ENCODE measurements at places on chromosomes 6 and 20.

DNA sequence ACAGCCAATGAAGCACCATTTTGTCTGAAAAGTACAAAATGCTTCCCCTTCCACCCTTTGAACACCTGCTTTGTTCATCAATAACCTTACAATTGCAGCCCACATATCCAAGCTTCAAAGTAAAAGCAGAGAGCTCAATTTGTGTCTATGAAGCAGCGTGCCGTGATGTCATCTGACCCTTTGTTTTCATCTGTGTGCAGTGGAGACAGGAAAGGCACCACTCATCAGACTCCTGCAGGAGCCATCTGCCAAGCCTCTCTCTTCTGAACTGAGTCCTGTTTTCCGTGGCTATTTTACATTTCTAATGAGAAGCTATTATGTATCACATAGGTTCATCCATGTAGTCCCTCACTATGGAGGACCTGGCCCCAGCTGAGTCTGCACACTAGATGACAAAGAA lies 7.5 kb upstream of the LY86 start:
- H3K4me3 ChIP-seq, result no peak overlapping the region
- peaks cover 15% of the 10 kb centered on the region for H3K4me1 ChIP-seq
- no peak for DNase-seq
- H3K27me3 ChIP-seq, result peaks cover 18% of the 10 kb centered on the region
- H3K27ac ChIP-seq, result no peak overlapping the region

DNA sequence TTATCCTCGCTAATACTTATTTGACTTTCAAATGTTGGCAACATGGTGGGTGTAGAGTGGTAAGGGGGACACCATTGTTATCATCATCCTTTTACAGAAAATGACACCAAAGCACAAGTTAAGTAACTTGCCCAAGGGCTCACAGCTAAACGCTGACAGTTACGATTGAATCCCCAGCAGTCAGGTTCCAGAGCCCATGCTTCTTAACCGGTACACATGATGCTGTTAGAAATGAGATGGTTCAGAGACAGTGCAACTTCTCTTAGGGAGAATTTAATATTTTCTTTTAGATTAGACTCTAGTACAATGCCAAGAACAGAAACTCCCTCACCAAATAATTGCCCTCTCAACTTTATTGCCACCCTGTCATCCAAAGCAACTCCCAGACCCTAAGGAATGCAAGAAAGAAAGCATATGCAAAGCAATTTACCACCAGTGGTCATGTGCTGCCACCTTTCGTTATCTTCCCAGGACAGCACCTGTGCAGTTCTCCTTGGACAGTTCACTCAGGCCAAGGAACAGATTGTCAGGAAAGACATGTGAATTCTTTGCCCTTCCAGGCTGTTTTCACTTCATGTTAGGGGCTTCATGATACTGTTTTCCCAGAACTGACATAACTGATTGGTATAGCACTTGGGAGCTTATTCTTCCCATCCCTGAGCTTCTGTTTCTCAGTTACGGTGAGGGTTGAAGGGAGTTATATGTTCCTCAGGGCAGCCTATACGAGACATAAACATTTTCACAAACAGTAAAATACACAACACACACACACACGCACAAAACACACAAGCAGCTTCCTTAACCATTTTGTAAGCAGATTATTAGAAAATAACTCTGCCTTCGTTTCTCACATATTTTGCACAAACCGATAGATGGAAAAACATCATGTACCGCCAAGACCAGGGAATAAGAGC lies 5.1 kb downstream of the HLA-DMA start:
- peaks cover 63% of the 10 kb centered on the region for H3K4me1 ChIP-seq
- no peak overlapping the region for H3K27ac ChIP-seq
- no peak overlapping the region for H3K4me3 ChIP-seq
- DNase-seq, result peak; percentile 51
- H3K36me3 ChIP-seq, result peaks cover 11% of the 10 kb centered on the region

DNA sequence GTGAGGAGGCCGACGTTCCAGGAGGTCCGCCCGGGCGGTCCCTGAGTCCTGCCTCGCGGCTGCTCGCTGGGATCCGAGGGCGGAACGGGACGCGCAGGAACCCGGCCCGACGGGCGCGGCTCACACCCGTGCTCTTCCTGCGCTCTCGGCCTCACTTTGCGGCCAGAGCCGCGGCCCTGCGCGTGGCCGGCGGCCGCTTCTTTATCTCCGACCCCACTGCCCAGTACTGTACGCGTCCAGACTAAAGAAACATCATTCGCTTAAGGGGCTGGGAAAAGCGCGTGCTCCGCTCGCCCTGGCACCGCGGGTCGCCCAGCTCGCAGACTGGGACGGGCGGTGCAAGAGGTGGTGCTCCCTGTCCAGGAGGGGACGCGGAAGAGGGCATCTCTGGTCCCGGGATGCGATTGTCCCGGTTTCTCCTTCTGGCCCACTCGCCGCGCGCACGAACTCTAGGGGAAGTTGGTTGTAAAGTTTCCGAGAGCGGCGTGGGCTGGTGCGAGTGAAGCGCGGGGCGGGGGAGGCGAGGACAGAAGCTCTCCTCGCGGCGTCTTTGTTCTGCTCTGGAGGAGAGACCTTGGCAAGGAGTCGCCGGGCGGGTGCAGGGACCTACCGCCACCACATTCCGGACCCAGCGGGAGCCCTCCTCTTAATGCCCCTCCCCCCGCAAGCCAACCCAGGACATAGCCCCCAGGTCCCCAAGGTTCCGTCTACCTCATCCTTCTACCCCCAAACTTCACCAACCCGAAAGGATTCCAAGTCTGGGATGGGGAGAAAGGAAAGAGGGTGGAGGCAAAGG lies 71.0 kb downstream of the SOX4 start:
- H3K4me1 ChIP-seq, result peaks cover 7% of the 10 kb centered on the region
- H3K27me3 ChIP-seq, result peaks cover 60% of the 10 kb centered on the region
- peaks cover 5% of the 10 kb centered on the region for H3K36me3 ChIP-seq
- no peak overlapping the region for H3K4me3 ChIP-seq

DNA sequence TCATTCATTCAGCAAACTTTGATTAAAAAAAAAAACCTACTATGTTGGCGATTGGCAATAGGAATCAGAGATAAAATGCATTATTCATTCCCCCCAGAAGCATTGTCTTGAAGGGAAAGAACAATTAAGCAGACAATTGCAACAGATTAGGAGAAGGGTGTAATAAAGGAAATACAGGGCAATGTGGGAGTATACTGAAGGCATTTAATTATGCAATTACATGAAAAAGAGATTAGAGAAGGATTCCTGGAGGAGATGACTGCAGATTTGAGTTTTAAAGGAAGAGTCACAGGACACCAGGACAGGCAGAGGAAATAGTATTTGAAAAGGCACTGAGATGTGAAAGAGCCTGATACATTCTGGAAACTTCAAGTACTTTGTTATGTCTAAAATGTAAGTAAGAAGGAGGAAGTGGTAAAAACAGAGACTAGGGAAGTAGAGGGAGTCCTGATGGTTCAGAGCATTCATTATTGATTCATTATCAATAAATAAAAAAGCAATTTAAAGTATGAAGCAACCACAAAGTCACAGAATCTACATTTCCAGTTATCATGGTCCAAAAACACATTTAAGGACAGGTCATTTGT lies 43.7 kb downstream of the THEMIS start:
- no peaks in the 10 kb centered on the region for H3K27me3 ChIP-seq
- peaks cover 41% of the 10 kb centered on the region for H3K36me3 ChIP-seq
- H3K27ac ChIP-seq, result peak overlapping the region; percentile 39
- H3K4me3 ChIP-seq, result no peak overlapping the region

GRCh38 chr6:143097224-143097795 lies 36.6 kb downstream of the AIG1 start:
- no peaks in the 10 kb centered on the region for H3K27me3 ChIP-seq
- H3K4me3 ChIP-seq, result no peak overlapping the region
- H3K36me3 ChIP-seq, result no peaks in the 10 kb centered on the region
- H3K27ac ChIP-seq, result no peak overlapping the region
- H3K4me1 ChIP-seq, result no peaks in the 10 kb centered on the region

- no peaks in the 10 kb centered on the region for H3K27me3 ChIP-seq
- H3K36me3 ChIP-seq, result no peaks in the 10 kb centered on the region
- H3K4me3 ChIP-seq, result no peak overlapping the region
- no peak overlapping the region for H3K27ac ChIP-seq
- no peak for DNase-seq
- peaks cover 12% of the 10 kb centered on the region for H3K4me1 ChIP-seq
Observed at GRCh38 chr6:107077710-107078109, 37.6 kb downstream of the BEND3 start.

DNA sequence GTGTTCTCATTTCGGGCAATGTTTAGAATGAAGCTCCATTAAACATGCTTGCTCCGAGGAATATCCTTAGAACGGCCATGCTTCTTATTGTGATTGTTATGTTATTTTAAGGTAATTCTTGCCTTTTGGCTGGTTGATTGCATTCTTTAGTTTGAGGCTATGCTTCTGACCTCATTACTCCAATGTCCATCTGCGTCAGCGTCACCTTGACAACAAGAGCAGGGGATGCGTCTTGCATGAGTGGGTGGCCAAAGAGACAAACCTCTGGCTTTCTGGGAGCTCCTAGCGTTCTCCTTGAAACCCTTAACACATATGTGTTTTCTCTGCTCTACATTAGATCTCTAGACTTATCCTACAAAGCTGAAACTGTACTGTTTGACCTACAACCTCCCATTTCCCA lies 184.3 kb downstream of the THBS2 start:
- H3K27me3 ChIP-seq, result no peaks in the 10 kb centered on the region
- no peak for DNase-seq
- no peak overlapping the region for H3K27ac ChIP-seq
- no peaks in the 10 kb centered on the region for H3K36me3 ChIP-seq
- no peak overlapping the region for H3K4me3 ChIP-seq

DNA sequence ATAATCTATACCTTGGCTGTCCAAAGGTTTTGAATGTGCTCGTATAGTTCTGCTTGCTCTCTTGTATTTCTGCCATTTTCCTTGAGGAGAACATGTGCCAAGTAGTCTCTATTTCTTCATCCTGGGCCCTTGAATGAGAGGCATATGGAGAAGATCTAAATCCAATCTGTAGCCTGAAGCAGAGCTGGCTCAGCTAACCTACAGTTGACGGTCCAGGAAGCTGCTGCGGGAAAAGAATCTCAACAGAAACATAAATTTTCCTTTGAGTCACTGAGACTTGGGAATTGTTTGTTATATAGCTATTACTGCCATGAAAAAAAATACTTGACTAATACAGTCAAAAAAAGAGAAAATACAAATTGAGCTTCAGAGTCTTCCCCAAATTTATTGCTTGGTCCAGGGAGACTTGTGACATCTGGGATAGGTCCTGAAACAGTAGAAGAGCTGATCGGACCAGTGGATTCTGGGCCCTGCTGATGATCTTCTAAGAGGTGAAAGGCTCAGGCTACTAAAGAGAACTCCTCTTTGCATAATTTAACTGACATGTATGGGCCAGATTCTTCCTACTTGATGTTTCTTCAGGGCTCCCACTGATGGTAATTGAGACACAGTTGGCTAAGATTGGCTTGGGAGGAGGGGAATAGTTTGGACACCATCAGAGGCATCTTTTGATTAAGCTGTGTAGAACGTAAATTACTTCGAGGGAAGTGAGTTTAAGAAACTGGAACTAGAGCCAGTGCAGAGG lies 29.9 kb upstream of the PLCB4 start:
- H3K36me3 ChIP-seq, result no peaks in the 10 kb centered on the region
- H3K4me3 ChIP-seq, result no peak overlapping the region
- no peaks in the 10 kb centered on the region for H3K4me1 ChIP-seq
- no peaks in the 10 kb centered on the region for H3K27me3 ChIP-seq
- H3K27ac ChIP-seq, result no peak overlapping the region
- DNase-seq, result no peak

DNA sequence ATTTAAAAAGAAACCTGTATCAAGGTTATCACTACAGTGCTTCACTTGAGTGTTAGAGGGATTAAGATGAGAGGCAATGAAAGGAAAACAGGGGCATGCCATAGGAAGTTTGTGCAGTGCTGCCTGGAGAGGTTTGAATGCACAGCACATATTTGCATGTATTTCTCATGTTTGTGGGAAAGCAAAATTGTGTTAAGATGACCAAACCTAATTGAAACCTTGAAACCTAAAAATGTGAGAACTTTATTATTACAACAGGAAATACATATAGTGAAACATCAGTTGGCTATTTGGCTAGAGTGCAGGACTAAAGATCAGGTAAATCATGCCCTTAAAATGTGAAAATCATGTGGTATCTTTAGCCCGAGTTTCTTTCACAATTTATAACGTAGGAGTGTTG lies 8.5 kb upstream of the TBXT start:
- DNase-seq, result no peak
- no peaks in the 10 kb centered on the region for H3K36me3 ChIP-seq
- peaks cover 5% of the 10 kb centered on the region for H3K27me3 ChIP-seq
- H3K4me1 ChIP-seq, result no peaks in the 10 kb centered on the region
- H3K4me3 ChIP-seq, result no peak overlapping the region

GRCh38 chr6:105357165-105357564 lies 45.7 kb downstream of the PREP start:
- peaks cover 12% of the 10 kb centered on the region for H3K4me1 ChIP-seq
- no peak for DNase-seq
- no peak overlapping the region for H3K27ac ChIP-seq
- H3K4me3 ChIP-seq, result no peak overlapping the region
- H3K27me3 ChIP-seq, result no peaks in the 10 kb centered on the region

GRCh38 chr6:10612161-10612560 lies 82.3 kb downstream of the C6orf52 start:
- H3K27ac ChIP-seq, result no peak overlapping the region
- H3K4me1 ChIP-seq, result no peaks in the 10 kb centered on the region
- H3K4me3 ChIP-seq, result no peak overlapping the region
- H3K36me3 ChIP-seq, result no peaks in the 10 kb centered on the region
- DNase-seq, result no peak

DNA sequence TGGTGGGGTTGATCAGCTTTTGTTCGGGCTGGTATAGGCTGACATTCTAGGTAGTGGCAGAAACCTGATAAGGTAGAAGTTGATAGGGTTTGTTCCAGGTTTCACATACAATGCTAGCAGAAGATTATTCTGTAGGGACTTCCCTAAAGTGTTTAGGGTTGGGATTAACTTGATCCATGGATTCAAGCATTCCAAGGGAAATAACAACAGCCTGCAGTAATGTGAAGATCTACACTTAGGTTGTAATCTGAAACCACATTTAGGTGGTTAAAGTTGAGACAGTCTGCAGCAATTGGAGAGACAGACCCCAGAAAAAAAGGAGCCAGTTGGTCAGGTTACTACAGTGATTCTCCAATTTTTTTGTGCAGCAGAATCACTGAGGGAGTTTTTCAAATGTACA lies 56.1 kb downstream of the GJA1 start:
- no peaks in the 10 kb centered on the region for H3K4me1 ChIP-seq
- no peak overlapping the region for H3K27ac ChIP-seq
- H3K27me3 ChIP-seq, result no peaks in the 10 kb centered on the region
- no peaks in the 10 kb centered on the region for H3K36me3 ChIP-seq
- H3K4me3 ChIP-seq, result no peak overlapping the region
- DNase-seq, result no peak

DNA sequence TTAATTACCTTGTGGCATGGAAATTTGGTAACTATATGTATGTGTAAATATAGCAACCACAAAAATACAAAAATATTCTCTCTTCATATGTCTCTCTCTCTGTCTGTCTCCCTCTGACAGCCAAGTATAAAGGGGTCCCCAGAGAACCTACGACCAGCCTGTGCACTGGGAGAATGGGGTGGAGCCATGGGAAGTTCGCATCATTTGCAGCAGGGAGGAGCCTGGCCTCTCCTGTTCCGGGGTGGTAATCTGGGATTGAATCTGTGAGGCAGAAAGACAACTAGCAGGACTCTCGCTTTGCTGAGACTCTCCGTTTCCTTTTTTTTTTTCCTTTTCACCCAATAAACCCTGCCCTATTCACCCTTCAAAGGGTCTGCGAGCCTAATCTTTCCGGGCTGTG lies 1109.1 kb downstream of the HACE1 start:
- H3K4me3 ChIP-seq, result no peak overlapping the region
- DNase-seq, result no peak
- no peaks in the 10 kb centered on the region for H3K4me1 ChIP-seq
- no peaks in the 10 kb centered on the region for H3K36me3 ChIP-seq

All from activated CD4-positive, alpha-beta memory T cell treated with anti-CD3 and anti-CD28 coated beads, Interleukin-2, amount 10 ng/mL, durations not matched to agents 7 days and 5 days (primary cell).